ENCODE measurements at places on chromosomes 12 and 14.

DNA sequence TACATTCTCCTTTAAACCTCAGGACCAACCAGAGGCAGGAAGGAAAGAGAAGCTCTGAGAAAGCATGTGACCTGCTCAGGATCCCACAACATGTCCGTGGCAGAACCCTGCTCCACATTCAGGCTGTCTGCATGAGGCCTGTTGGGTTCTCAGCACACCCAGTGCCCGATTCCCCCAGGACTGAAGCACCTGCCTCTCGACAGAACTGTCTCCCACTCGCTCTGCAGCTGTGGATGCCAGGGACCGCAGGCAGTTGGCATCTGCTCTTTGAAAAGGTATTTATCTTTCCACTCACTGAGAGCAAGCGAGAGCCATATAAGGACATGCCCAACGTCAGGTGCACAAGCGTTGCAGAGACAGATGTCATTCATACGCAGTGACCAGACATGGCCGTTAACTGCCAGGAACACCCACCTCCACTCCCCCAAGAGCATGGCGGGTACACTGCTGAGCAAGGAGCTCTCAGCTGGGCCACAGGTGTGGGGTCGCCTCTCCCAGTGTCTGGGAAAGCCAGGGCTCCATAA is 18.9 kb downstream of the PITPNM2 start:
- DNase-seq: no peak

GRCh38 chr12:4829793-4830162 is 79.9 kb upstream of the KCNA1 start:
- no peak for DNase-seq

GRCh38 chr12:120944645-120945217 is 33.6 kb upstream of the HNF1A start:
- DNase-seq: peak; percentile 70

DNA sequence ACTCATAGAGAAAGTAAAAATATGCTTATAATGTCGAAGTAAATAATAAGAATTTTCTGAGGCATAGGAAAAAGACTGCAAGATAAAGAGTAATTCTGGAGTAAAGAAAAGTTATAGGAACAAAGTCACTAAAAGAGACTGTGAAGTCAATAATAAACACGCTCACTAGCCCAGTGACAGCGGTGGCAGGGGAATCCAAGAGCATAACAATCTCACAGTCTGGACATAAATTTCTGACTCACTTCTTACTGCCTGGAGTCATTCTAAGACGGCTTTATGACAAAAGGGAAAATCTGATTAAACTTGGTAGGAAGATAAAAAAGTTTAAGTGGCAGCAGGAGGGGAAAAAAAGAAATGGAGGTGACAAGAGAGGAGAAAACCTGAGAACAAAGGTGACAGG is 56.4 kb upstream of the GRIP1 start:
- no peak for DNase-seq

DNA sequence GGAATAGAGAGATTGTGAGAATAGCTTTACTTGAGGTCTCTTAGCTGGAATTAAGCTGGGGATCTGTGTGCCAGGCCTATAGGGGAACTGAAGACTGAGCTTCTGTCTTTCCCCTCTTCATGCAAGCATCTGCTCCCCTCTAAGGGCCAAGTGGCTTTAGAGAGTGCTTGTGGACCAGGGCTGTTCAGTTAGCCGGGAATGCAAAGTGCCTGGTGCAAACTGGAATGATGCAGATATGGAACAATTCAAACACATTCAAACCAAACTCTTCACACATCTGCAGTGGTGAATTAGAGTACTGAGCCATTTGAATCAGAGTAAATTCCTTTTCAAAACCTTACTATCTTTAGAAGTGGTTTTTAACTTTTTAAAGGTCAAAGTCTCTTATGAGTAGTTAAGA is 99.0 kb downstream of the LIN7A start:
- no peak for DNase-seq

DNA sequence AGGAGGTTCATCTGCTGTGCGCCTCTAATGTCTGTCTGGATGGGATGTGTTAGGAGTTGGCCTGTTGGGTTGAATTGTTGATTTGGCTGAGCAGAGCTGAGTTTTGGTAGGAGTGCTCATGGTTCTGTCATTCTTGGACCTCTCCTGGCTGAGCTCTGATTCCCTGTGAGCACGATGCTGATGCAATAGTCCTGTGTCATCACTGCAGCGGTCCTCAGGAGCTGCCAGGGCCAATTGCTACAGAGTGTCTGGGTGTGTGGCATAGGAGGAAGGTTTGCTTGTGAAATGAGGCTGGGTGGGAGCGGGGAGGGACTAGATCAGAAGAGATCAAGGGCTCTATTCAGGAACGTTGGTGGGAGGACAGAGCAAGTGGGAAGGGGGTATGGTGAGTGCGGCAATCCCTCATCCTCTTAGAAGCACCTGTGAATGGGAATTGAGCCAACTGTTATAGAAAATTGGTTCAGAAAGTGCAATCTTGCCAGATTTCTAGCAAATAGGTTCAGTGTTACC is 21.2 kb downstream of the PEX5 start:
- no peak for DNase-seq

GRCh38 chr12:102182635-102183034 is 15.0 kb downstream of the PMCH start:
- DNase-seq: no peak

Measured in HEK293T (cell line).